Effector memory CD8-positive, alpha-beta T cell (primary cell): ENCODE measurements at places on chromosomes 1 and 21.

DNA sequence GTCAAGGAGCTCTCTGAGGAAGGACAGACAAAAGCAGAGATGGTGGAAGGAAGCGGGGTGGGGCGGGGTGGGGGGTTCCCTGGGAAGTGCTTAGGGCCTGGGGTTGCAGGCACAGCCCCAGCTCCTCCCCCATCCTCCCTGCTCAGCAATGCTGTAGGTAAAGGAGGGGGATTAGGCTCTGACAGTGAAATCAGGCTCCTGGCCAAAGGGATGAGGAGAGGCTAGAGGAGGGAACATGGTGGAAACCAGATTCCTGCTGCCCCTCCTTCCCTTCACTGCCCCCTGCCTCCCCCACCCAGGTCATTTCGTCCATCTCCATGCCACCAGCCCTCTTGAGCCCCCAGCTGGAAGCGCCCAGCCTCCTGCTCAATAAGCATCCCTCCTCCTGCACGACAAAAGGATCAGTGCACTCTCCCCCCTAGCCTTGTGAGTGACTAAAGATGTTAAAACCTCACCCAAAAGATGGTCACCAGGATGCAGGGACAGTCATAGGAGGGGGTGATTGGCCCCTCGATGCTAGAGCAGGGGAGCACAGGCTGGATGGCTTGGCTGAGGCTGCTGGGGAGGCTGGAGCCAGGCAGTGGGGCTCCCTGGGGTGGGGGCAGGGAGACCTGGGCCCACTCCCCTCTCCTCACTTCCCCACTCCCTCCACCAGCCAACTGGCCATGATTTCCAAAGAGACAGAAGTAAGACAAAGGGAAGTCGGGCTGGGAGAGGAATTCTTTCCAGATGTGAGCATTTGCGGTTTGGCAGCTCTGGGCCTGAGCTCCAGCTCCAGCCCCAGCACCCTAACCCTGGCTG is 2.2 kb upstream of the CRABP2 start:
- peaks cover 7% of the 10 kb centered on the region for H3K36me3 ChIP-seq
- peaks cover 22% of the 10 kb centered on the region for H3K27me3 ChIP-seq
- peaks cover 16% of the 10 kb centered on the region for H3K4me1 ChIP-seq
- no peak for DNase-seq
- H3K4me3 ChIP-seq = peak overlapping the region; percentile 94
- H3K27ac ChIP-seq = peak overlapping the region; percentile 91

DNA sequence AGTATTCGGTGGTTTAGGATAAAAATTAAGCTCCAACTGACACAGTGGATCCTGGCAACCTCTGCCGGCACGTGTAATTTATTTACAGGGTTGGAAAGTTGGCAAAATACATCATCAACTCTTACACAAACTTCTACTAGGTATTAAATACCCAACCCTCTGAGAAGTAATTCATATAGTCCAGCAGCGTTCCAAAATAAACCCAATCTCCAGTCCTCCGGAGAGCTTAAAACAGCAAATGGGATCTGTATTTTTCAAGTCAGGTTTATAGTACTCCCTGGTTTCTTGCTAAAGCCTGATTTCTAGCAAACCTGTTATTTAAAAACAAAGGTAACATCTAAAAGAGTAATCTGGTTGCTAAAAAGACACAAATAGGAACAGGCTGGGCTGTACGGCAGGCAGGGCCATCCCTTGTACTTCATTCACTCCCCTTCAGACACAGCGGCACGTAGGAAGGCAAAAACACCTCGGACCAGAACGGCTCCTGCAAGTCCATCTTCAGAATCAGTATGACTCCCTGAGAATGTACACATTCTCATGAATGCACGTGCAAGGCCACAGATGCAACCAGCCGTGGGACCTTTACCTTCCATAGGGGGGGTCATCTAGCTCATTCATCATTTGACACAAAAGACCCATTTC is 8.6 kb downstream of the GLIS1 start:
- peaks cover 20% of the 10 kb centered on the region for H3K27me3 ChIP-seq
- H3K4me3 ChIP-seq = no peak overlapping the region
- no peaks in the 10 kb centered on the region for H3K4me1 ChIP-seq
- no peak for DNase-seq
- H3K27ac ChIP-seq = no peak overlapping the region

DNA sequence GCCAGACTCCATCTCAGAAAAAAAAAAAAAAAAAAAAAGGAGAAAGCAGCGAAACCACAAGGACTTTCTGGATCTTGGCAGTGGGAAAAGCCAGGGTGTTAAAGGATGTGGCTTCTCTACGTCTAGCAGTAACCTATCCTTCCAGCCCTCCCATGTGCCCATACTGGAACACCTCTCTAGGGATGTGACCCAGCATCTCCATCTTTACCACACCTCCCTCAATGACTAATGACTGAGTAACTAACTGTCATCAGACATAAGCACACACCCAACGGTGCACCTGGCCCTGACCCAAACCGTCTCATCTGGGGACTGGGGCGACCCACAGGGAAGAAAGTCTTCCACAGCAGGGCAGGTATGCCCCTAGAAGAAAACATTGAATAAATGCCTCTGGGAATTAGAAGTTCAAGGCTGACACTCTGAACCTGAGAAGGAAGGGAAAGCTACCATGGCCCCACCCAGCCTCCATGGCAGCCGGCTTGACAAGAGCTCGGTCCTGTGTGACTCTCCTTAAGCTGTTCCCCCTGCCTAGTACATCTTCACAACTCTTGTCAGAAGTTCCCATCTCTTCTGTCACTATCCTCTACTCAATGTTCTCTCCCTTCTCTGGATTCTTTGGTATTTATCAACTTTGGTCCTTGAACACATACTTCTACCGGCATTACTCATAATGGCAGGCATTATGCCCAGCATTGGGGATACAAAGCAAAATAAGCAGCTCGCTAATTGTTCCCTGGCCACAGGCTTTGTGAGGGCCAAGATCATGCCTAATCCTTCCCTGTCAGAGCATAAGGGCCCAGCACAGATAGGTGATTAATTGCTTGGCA is 14.8 kb upstream of the PAQR6 start:
- no peaks in the 10 kb centered on the region for H3K4me1 ChIP-seq
- H3K36me3 ChIP-seq = peaks cover 91% of the 10 kb centered on the region
- H3K27ac ChIP-seq = no peak overlapping the region
- H3K4me3 ChIP-seq = no peak overlapping the region

GRCh38 chr21:40631211-40631610 is 215.7 kb downstream of the DSCAM start:
- DNase-seq = no peak
- no peaks in the 10 kb centered on the region for H3K4me1 ChIP-seq
- H3K36me3 ChIP-seq = no peaks in the 10 kb centered on the region
- no peak overlapping the region for H3K27ac ChIP-seq
- no peak overlapping the region for H3K4me3 ChIP-seq

- DNase-seq = no peak
- H3K27me3 ChIP-seq = peaks cover 67% of the 10 kb centered on the region
- H3K27ac ChIP-seq = no peak overlapping the region
- H3K4me3 ChIP-seq = no peak overlapping the region
- no peaks in the 10 kb centered on the region for H3K36me3 ChIP-seq
- H3K4me1 ChIP-seq = peaks cover 4% of the 10 kb centered on the region
Measured at GRCh38 chr21:31609081-31609480, 50.4 kb upstream of the SOD1 start.
